Spleen (tissue), 13 donors: ENCODE measurements at places on chromosomes 6 and 20.

DNA sequence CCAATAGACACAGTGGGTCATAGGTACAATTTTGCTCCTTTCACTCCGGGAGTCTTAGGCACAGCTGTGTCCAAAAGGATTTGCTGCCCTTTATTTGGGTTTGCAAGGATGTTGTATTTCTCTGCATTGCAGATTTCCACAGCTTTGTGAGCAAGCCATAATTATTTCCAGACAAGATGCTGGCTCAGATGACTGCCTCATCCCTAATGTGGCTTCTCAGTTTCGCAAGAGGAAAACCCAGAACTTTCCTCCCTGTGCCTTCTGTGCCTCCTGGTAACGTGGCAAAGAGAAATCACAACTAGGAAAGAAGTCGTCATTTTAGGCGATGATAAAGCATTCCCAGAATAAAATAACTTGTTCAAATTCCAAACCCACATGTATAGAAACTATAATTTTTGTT, 33.7 kb downstream of the FAM50B start:
- DNase-seq: no peak

DNA sequence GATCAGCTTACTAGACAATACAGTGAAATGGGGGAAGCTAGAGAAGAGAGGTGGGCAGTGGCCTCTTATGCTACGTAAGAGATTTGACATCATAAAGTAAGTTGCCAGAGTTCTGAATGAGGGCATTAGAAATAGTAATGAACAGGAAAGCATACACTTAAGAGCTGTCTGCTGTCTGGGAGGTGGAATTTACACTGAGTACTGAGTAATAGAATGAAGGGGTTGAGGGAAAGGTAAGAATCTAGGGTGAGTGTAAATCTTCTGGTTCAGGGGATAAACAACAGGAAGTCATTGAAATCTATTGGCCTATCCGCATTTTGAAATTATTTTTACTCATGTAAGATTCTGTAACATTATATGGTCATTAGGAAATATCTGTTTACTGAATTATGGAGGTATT, 35.8 kb downstream of the HLA-DMB start:
- no peak for DNase-seq

DNA sequence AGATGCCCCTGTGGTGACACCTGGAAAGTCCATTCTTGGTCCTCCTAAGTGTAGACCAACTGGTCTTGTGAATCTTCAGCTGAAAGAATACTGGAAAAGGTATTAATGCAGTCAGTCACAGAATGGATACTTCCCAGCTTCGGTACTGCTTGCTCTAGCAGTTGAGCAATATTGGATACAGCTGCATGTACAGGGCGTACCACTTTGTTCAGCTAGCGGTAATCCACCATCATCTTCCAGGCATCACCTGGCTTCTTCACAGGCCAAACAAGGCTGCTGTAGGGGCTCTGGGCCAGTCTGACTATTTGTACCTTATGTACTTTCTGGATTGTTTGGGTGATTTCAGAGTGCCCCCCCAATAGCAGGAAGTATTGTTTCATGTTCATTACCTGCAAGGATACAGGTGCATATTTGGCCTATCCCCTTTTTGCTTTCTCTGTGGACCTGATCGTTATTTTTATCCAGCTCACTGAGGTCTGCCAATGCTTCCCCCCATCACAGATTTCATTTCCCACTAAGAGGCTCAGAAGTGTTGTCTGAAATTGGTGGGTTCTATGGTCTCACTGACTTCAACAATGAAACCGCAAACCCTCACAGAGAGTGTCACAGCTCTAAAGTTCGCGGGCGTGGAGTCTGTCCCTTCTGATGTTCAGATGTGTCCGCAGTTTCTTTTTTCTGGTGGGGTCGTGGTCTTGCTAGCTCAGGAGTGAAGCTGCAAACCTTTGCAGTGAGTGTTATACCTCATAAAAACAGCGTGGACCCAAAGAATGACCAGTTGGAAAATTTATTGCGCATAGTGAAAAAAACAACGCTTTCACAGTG, 52.2 kb downstream of the TRIM27 start:
- DNase-seq: no peak

- no peak for DNase-seq
Observed at GRCh38 chr6:25136854-25137253, 142.3 kb upstream of the CARMIL1 start.

- DNase-seq: no peak
Observed at GRCh38 chr6:121042766-121043165, 291.5 kb downstream of the TBC1D32 start.
